HFFc6 (cell line): ENCODE measurements at places on chromosomes 2 and 18. TPM values are rescaled to one million over a fixed set of nuclear protein-coding genes. Genes with fewer than 3 reads are reported as not detected.

The FKBP1B gene
- total RNA-seq, result 4.9 to 7.4 TPM (median 6.2 TPM) in 3 replicates

The APLF gene
- 1.3 to 1.5 TPM (median 1.4 TPM) in 3 replicates for total RNA-seq

The GALR1 gene
- total RNA-seq, result not detected in 3 replicates

The IL1RL1 gene
- not detected in 3 replicates for total RNA-seq

The PID1 gene
- total RNA-seq, result 6.0 to 9.4 TPM (median 6.7 TPM) in 3 replicates

The ZSWIM2 gene
- total RNA-seq, result 0.24 TPM in 1 of 3 replicates, not detected in the others

The GAREM1 gene
- 0.07 to 0.13 TPM (median 0.09 TPM) in 3 replicates for total RNA-seq

The SLC19A3 gene
- 0.14 TPM in 1 of 3 replicates, not detected in the others for total RNA-seq

The NT5DC4 gene
- total RNA-seq, result not detected in 3 replicates

The WDR35 gene
- total RNA-seq, result 4.8 and 5.1 TPM in 2 replicates

DNA sequence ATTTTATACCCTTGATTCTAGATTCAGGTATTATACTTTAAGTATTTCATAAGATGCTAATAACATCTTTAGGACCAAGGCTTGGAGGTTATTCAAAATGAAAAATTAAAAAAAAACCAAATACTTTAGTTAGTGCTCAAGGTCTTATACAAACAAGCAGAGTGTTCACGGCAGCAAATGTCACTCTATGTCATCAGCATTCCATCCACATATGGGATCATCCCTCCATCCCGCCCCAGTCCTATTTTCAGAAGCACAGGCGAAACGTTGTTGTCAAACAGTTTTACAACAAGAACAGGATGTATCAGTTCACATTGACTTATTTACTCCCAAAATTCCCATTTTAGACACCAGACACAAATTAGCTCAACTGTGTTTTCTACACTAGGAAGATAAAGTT lies 83.7 kb downstream of the DSEL start:
- no peak for DNase-seq

DNA sequence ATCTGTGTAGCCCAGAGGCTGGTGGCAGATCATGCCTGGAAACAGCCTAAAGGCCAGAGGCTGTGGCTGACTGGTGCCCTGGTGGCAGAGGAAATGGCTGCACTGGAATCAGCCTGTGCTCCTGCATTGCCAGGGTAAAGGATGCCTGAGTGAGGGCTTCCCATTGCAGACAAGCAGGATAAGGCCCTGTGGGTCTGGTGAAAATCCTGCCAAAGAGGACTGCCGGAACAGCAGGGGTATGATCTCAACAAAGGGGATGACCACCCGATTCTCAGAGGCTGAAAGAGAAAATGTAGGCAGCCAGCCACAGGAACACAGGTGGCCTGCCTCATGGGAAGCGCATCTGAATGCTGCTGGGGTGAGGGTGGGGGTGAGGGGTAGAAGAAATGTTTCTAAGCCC lies 48.2 kb downstream of the FBXO48 start:
- DNase-seq, result no peak

GRCh38 chr2:184597571-184597991 lies 748 bp upstream of the ZNF804A start:
- peak; percentile 4 for DNase-seq

DNA sequence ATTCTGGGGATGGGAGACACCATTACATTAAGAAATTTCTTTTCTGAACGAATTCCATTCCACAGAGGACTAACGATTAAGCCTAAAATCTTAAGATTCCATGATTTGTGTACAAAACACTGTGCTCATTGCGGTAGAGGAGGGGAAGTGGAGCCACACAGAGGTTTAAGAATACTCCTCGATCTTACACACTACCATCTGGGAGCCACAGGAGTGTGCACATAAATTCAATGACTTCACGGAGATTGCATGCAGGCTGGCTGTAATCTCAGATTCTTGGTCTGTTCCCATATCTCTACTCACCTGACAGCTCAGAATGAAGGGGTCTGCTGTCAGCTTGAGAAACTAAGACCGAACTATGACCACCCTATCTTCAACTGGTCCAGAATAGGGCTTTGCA lies 762 bp downstream of the VPS4B start:
- no peak for DNase-seq

DNA sequence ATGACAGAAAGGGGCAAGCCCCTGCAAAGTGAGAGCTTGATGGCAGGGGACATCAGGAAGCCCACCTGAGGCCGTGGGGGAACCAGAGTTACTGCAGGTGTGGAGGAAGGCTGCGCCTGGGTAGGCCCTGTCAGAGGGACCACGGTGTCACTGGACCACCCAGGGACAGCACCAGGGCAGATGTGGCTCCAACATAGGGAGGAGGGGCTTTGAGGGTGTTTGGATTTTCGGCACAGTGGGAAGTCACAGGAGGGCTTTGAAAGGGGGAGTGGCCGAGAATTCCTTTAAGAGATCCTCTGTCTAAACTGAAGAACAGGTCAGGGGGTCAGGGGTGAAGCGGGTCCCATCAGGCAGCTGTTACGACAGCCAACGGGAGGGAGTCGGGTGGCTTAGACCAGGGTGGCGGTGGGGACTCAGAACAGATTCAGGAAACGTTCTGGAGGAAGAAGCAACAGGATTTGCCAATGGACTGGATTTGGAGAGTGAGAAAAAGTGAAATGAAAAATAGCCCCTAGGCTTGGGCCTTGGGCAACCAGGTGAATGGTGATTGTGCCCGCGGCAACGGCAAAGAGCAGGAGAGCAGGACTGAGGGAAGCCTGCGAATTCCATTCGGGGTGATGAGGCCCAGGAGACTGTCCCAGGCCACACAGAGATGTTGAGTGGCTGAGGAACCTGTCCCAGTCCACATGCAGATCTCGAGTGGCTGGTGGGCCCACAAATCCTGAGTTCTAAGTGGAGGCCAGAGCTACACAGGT lies 166.1 kb downstream of the LAMA1 start:
- DNase-seq, result no peak

DNA sequence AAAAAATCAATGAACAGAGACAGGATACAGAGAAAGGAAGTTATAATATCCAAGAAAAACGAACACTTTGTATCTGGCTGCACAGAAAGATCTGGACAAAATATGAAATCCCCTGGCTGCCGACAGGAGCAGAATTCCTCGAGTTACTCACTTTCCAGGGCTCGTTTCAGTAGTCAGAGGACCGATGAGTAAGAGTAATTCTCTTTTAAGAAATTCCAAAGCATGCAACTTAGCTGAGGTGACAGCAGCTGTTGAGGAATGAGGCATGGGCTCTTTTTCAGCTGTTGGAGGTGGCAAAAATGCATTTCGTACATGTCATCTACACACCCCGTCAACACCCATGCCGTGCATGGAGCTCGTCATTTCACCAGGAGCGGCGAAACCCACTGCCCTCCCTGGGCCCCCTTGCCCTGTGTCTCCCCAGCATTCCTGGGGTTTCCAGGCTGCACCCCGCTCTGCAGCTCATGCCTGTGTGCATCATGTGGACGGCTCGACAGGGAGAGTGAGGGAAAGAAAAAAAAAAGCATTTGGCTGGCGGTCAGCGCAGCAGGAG lies 210.8 kb upstream of the SMIM21 start:
- DNase-seq, result peak; percentile 80

DNA sequence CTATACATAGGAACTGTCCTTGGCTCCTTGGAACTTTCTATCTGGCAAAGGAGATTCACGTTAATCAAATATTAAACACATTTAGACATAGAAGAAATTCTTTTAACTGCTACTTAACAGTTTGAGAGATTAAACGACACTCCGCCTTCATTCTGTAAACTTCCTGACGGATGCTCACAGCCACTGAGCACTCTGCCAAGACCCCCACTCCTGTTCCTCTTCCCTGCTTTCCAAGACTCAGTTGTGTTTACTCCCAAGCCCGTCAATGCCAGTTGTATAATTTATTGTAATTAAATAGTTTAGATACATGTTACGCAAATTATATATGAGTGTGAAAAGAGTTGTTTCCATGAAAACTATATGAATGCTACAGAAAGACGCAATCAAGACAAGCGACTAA lies 321.4 kb upstream of the EPHA4 start:
- DNase-seq, result no peak

DNA sequence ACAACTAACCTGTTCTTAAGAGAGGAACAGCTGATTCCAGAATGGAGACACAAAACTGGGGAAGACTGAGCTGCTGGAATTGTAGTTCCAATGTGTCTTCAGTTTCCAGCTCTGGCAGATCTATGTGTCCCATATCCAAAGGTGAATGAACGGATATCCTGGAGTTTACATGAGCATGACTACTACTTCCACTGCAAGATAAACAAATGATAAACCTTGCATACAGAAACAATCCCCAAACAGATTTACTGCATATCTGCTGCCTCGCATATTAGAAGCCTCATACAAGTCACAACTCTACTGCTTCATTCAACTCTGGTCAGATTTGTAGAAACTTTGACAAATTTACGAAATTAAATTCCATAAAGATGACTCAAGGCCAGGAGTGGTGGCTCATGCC lies 15.0 kb downstream of the RTTN start:
- no peak for DNase-seq

DNA sequence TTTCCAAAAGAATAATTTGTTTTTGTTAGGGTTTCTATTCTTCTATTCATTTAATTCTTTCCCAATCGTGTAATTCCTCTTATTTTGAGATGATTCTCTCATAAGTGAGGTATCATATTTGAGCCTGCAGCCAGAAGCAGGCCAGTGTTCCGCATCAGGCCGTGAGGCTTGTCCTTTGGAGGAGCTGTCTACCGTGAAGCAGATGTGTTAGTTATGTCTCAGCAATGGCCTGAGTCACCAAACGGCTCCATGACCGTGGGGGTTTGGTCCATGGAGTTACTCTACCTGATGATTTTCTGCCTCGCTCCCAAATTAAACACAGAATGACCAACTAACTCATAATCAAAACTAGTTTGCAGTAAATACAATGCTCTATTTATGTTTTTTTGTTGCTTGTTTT lies 64.2 kb upstream of the TMEM87B start:
- no peak for DNase-seq

- DNase-seq, result peak; percentile 77
Measured at GRCh38 chr2:237025090-237025865, 60.4 kb upstream of the COPS8 start.
